ENCODE measurements at places on chromosomes 5 and 9.

DNA sequence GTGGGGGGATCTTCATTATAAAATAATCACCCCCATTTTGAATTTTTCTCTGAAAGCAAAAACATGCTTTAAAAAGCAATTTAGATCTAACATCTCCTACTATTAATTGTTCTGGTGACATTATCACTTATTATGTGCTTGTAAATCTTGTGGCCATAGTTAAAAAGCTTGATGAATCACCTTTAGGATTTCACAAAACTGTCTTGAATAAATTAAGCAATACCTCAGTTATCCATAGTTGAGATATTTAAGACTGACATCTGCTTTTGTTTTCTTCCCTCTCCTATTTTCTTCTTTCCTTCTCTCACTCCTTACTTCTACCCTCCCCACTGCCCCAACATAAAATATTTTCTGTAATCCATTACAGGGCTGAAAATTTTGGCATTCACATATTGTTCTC lies 84.8 kb downstream of the SLC1A3 start:
- no peak for DNase-seq

- peak; percentile 28 for DNase-seq
These were observed 1.0 kb downstream of the CERT1 start for GRCh38 chr5:75510417-75510835.

- no peak for DNase-seq
These were observed 20.8 kb upstream of the KIF2A start for GRCh38 chr5:62284946-62285891.

DNA sequence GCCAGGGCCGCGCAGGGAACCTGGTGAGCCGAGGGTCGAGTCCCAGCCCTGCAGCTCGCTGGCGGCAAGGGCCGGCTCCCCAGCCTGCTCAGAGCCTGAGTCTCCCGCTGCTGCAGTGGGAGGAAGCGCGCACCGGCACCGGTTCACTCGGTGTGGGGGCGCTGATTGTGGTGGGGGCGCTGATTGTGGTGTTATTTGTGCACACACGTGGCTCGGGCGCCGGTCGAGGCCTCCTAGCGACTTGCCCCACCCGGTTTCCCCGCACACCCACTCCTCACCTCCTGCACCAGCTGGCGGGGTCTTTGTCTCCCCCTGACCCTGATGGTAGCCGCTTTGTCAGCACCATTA lies 266.7 kb downstream of the NSG2 start:
- DNase-seq: no peak

DNA sequence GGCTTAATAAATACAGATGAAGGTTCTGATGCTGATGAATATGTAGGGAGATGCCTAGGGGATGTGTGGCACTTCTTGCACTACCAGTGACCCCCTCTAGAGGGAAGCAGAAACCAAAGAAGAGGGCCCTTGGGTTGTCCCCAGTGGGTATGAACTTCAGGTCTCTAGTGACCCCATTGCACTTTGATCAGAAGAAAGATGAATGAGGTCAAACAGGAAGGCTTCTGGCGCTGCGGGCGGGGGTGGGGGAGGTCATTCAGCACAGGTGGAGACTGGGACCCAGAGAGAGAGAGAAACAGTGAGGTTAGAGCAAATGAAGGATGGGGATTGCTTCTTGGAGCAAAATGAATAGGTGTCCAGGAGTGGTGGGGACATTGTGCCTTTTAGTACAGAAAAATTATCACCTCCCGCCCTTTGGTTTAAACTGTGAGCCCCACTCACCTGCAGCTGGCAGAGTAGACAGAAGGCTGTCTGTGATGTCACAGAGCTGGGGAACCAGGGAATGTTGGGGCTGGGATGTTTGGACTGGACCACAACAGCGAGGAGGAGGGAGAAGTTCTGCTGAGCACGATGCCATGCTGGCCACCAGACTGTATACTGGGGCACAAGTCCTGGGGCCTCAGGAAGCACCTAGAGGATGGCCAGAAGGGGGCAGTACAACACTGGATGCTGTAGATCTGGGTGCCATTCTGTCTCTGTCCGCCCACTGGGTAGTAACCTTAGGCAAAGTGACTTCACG lies at the start of gene TEX48:
Gene TEX48 (minus strand): TSS at position 599 of the 739 bp plus-strand sequence. CDS start 10,469 bp downstream, outside the sequence.
- peak; percentile 74 for DNase-seq

DNA sequence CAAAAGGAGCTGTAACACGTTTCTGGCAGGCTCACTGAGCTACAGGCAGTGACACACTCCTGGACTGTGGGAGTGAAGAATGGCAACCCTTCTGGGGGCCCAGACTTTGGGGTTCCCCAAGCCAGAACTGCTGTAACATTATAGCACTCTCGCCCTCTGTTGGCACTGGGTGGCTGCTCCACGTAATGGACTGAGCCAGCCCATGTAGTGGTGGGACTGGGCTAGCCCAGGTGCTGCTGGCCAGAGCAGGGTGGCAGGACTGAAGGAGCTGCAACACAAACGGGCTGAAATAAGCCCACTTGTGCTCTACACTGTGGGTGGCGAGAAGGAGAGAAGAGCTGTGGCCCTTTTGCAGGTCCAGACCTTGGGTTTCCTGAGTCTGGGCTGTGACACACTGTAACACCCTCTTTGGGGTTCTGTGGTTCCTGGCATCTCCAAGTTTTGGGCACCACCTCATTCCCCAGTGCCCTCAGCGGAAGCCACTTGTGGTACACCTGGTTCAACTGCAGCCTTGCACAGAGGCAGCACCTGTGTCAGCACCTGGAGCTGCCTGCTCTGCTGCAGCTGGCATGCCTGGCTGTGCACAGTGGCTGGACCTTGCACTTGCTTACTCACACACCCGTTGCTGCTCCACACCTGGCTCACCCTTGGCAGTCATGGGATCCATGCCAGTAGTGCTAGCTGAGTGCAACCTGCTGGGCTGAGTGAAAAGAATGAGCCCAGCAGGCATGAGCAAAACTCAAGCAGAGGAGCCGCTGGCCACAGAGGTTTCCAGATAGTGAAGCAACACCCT lies 95.0 kb upstream of the PRR16 start:
- no peak for DNase-seq

GRCh38 chr5:181242031-181242451 lies 1.7 kb downstream of the RACK1 start:
- DNase-seq: no peak
